Renal cortical epithelial cell (primary cell): ENCODE measurements at places on chromosomes 7 and 10. TPM values are rescaled to one million over a fixed set of nuclear protein-coding genes. Genes with fewer than 3 reads are reported as not detected.

DNA sequence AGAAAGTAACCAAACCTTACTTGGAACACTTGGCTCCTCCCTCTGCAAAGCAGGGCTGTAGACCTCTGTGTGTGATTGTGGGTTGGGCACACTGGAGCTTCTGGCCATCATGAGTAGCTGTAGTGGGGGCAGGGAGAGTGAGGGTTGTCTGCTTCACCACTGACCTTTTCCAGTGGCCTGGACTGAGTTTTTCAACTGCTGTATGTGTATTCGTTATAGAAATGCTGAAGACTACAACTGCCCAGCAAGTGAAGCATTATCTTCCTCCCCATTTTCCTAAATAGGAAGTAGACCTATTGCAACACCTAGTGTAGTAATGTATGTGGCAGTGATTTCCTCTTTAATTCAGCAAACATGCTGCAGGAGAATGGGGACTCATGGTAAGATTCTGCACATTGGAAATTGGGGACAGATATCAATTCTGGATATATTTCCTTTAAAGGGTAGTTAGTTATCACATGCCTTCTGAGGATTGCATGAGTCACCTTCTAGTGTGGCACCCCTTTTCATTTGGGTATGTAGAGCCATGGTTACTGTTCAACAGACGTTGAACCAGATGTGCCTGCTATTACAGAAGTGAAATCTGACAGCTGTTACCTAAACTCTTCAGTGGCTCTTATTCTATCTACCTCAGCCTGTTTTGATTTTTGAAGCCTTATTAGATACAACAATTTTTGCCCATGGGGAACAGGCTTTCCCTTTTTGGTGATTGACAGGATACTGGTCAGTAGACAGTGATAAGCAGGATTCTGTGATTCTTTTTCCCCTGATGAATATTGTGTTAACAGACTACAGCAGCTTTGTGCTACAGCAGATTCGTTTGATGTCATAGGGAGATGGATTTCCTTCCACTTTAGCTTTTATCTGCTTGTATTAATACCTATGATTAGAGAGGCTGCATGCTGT, 130.9 kb downstream of the SND1 start:
- peak; percentile 38 for DNase-seq

DNA sequence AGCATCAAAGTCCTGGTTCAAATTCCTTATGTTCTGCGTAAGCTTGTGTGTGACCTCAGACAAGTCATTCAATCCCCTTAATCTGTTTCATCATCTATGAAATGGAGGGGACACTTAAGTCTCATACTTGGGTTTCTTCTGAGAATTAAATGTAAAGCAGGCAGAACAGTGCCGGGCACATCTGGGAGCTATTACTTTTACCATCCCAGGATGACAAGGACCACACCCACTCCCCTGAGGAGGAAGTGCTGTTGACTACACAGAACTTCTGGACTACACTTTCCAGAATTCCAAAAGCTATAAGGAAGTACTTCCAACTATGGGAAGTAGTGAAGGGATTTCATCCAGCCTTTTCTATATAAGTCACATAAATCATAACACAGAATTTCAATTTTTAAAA, 294.9 kb downstream of the IPMK start:
- DNase-seq: no peak

DNA sequence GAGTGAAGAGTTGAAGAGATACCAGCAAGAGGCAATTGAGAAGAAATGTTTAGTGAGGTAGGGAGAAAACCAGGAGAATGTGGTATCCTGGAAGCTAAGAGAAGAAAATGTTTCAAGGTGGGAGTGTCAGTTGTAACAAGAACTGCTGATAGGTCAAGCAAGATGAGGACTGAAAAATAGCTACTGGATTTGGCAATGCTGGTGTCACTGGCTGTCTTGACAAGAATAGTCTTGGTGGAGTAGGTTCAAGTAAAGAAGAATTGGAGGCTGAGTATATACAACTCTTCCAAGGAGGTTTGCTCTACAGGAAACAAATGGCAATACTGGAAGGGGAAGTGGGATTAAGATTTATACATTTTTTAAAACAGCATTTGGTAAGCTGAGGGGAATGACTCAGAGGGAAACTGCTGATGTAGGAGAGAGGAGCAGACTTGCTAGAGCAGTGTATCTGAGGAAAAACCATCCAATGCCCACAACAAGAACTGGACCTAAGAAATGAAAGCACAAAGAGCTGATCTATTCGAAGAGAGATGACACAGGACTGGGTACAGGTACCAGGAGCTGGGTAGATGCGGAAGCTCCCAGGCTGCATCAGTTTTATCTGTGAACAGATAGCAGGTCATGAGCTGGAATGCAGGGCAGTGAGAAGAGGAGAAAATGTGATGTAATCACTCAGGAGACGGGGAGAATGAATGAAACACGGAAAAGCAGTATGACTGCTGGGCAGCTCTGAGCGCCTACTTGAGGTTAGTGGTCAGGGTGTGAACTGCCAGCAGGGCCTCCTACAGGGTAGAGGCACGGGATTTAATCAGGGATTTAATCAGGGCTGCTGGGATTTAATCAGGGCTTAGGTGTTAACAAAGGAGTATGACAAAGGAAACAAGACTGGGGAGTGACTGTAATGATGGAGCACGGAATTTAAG, 34.5 kb downstream of the FAM25A start:
- no peak for DNase-seq

DNA sequence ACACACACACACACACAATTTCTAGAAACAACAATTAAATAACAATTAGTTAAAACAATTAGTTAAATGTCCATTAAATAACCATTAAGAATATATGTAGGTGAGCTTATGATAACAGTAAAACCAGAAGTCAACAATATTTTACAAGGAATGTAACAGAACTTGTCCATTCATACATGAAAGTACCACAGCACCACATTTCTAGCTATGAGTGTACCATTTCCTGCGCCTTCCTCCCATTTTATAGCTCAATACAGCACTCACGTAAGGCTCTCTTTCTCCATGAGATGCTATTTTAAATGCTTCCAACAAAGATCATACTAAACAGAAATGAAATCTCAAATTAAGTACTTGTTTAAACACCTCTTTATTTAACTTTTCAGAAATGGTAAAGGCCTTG, 367.3 kb upstream of the ZWINT start:
- DNase-seq: no peak

DNA sequence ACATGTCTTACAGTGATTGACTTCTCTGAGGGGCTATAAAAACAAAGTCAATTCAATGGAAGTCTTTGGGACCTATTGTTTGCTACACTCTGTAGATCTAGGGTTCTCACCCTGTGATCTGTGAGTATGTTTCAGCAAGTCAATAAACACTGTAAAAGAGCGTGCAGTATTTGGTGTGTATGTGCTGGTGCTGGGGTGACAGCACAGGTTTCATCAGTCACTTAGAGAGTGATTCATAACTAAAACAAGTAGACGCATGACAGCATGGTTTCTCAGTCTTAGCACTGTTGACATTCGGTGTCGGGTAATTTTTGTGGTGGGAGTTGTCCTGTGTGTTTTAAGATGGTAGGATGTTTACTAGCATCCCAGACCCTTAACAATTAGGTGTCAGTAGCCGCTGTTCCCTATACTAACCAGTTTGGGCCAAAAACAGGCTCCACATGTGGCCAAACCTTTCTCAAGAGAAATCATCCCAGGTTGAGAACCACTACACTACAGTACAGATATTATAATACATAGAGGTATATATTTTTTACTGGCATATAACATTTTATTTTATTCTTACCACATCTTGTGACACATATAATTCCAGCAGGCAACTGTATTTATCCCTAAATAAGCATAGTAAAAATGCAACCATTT, 411.8 kb downstream of the ARL4A start:
- DNase-seq: peak; percentile 29

- DNase-seq: no peak
Observed at GRCh38 chr10:100904917-100905316, 7.8 kb upstream of the SLF2 start.

DNA sequence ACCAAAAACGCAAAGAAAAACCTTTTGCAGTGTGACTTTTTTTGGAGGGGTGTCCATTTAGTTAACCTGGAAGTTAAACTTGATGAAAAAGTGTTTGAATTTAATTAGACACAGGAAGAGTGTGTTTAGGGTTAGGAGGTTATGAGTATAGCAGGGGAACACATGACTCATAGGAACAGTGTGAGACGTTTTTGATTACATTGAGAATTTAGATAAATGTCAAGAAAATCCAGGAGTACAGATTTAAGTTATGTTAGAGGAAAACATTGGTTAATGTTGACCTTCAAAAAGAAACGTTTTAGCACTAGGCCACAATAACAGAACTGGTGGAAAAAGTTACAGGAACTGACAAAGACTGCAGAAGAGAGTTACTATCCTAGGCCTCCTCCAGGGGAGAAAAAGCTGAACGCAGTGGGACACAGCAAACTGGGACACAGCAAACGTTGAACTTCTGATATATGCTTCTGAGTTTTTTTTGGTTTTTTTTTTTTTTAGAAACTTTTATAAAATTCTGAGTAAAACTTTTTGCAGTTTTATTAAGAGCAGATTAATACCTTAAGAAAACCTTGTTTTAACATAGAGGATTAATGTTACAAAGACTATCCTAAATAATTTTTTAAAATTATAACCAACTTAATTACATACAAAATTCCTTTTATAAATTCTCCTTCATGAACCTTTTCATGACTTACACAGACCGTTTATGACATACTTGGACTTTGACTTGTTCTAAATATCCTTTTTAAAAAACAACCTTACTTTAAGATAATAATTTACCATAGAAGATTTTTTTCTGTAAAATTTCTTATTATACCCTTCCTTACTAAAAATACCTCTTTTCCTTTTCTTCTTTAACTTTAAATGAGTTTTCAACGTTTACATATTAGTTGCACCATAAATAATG, 22.2 kb downstream of the LANCL2 start:
- DNase-seq: peak; percentile 16

DNA sequence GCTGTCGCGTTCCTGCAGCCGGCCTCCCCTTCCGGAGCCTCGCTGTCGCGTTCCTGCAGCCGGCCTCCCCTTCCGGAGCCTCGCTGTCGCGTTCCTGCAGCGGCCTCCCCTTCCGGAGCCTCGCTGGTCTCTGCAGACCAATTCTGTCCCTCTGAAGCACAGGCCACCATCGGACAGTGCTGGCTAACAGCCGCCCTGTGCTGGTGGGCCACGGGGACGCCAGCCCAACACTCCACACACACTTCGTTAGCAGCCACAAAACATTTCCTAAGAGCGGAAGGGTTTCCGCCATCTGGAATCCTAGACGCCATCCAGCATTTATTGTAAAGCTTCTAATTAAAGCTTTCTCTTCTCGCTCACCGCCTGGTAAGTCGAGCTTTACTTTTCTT, 11.2 kb downstream of the GPER1 start:
- DNase-seq: no peak

GRCh38 chr10:76012716-76013327, 581.4 kb downstream of the LRMDA start:
- DNase-seq: no peak

DNA sequence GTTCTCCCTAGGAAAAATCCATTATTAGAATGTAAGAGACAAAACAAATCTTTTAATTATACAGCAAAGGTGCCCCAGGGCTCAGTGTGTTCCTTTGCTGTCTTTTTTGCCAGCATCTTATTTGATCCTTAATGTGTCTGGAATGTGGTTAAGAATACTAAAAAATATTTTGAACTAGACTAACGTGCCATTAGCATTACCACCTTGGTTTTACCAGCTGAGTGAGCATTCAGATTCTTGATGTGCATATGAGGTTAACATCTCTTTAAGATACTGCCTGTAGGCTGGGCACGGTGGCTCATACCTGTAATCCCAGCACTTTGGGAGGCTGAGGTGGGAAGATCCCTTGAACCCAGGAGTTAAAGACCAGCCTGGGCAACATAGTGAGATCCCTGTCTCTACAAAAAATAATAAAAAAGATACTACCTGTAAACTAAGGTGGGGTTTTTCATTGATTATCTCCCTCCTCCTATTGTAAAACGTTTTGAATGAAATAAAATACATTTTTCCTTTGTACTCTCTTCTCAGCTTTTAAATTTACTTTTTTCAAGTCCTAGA, 96.6 kb downstream of the CCNY start:
- DNase-seq: peak; percentile 61

- peak; percentile 81 for DNase-seq
Observed at GRCh38 chr7:771234-772004, 44.3 kb upstream of the PRKAR1B start.

- no peak for DNase-seq
Observed at GRCh38 chr10:97499561-97500296, 1.0 kb downstream of the UBTD1 start.

DNA sequence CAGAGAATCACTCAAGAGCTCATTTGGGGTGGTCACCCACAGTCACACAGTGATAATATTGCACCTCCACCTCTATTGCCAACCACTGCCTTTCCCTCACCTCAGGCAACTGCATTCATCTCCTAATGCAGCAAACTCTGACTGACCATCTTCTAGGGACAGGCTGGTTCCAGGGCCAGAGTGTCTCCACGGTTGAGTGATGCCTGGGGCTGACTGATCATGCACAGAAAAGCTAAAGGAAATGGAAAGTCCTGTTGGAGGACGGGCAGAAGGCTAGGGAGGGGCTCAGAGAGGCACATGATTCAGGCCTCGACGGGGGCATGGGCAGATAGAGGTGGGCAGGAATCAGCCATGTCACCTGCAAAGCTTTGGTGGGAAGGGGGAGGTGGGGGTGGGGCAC, 127.1 kb upstream of the TNS3 start:
- no peak for DNase-seq

DNA sequence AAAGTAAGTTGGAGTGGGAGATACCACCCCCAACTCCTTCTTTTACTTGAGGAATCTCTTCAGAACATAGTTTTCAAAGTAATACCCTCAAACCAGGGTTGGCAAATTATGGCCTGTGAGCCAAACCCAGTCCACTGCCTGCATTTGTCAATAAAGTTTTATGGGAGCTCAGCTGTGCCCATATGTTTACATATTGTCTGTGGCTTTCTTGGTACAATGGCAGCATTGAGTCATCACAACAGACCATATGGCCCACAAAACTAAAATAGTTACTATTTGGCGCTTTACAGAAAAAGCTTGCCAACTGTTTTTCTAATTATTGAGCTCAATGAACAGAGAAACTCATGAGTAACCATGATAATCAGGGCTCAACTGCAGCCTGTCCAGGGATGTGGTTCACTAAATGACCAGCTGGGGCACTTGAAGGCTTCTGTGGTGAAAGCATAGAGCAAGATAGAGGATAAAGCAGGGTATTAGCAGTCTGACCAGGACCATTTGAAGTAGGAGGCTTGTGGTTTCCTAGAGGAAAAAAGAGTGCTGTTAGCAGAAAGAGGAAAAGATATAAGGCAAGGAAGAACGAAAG, 196.0 kb upstream of the GRB10 start:
- DNase-seq: peak; percentile 42

The PLPP4 gene
- total RNA-seq: 20.0 and 30.3 TPM in 2 replicates

The OR6B1 gene
- total RNA-seq: not detected in 2 replicates

The HEPACAM2 gene
- 0.10 TPM in 1 of 2 replicates, not detected in the other for total RNA-seq

The EPO gene
- not detected in 2 replicates for total RNA-seq

The STEAP4 gene
- total RNA-seq: 0.30 and 2.1 TPM in 2 replicates
